ENCODE measurements at places on chromosomes 13 and 19.

DNA sequence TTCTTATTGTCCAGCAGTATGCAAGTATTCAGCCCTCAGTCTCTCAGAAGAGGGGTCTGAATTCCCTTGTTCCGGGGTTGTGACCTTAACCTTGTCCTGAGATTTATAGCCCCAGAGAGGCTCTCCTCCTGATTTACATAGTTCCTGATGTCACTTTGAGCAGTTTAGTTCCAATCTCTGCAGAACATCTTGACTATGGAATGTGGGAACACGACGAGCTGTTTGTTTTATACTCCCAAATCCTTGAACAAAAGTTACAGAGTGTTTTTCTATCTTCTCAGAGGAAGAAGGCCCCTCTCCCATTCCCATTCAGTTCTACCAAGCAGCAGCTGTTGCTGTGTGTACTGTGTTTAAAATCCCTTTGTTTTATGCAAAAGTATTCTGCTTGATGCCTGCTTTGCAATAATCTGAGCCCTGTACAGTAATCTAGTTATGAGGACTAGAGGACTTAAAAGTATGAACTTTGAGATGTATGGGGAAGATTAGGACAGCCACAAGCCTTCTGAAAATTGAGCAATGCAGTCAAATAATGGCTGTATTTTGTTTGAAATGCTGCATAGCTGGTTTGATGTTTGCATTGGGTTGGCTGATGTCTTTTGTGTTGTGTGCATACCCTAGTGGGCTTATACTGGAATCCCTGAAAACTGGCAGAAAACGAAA, 74.7 kb downstream of the KL start:
- DNase-seq, result no peak

DNA sequence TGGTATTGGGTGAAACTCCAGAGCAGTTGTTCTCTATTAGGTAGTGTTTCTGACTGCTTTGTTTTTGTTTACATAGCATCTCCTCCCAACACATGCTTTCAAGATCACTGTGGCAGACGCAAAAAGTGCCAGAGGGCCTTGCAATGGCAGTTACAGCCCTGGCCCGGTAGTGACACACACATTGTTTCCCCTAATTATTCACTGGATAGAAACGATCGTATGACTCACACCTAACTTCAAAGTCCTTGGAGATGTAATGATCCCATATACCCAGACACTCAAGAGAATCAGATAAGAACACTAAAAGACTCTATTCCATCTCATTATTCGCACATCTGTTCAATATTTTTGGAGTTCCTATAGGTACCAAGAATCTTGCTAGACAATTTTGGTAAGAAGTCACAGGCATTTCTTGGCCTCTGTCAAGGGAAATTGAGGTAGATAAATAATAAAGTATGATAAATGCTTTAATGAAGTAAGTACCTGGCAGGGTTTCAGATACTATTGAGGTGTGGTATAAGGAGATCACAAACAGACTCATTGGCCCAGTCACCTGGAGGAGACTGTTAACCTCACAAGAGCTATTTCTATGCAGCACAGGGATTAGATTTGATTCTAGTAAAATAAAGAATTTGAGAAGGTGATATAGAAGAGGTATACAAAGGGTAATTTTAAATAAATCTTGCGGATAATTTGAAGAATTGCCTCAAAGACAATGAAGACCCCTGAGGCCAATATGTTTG, 485.3 kb downstream of the SLITRK6 start:
- no peak for DNase-seq

DNA sequence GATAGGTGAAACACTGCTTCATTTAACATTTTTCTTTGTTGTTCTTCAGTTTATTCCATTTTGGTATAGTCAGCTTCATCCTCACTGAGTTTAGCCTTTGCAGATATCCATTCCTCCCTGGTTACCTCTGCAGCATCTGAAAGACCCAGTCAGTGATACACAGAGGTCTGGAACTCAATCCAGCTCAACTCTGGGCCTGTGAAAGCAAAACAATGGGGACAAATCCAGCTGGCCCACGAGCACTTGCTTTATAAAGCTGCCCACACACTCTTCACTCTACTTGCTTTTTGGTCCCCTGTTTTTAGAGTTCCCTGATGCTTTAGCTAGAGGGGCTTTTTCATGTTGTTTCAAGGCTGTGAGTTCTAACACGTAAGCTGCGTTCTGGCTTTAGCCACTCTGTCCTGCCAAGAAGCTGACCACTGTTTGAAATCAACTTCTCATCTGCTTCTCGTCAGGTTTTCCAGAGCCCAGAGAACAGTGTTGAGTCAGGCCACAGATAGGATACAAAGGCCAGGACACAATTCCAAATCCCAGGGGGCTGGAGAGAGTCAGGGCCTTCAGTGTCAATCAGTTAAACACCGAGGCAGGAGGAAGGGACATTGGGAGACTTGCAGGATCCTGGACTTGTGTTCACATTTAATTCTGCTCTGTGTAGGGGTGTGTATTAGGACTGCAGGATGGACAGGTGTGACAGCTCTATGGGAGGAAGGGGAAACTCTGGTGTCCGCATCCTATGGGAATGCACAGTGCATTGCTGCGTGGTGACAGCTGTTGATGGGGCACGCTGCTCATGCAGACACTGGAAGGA, 83.5 kb upstream of the RNF113B start:
- no peak for DNase-seq

- no peak for DNase-seq
Measured at GRCh38 chr13:25901460-25902376, 150.1 kb downstream of the SHISA2 start.

DNA sequence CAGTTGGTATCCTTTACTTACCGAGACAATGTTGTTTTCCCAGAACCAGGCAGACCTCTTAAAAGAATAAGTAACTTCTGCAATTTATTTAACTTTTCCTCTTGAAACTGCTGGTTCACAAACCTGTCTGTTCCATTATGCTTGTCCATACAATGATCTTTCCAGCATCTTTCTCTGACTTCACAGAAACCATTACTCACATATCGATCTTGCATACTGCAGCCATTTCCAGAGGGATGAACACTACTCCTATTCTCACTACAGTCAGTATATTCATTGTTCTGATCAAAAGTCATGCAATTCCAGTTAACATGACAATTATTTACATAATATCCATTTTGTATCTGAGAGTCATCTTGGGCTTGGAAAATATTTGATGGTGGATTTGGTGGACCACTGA, 2.8 kb downstream of the N4BP2L2 start:
- no peak for DNase-seq

DNA sequence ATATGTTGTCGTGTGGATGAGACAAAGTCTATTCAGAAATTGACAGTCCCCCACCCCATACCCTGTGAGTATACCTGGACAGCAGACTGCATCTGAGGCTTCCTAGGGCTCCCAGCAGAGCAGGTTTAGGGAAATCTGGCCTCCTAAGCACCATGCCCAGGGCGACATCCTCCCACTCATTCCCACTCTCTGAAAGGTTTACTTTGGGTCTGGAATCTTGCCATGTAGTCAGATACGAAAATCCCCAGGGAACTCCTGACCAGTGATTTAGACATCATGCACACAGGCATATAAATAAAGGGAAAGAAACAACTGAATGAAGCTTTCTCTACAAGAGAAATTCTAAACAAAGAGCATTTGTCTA, 717 bp upstream of the NALCN start:
- DNase-seq, result no peak

DNA sequence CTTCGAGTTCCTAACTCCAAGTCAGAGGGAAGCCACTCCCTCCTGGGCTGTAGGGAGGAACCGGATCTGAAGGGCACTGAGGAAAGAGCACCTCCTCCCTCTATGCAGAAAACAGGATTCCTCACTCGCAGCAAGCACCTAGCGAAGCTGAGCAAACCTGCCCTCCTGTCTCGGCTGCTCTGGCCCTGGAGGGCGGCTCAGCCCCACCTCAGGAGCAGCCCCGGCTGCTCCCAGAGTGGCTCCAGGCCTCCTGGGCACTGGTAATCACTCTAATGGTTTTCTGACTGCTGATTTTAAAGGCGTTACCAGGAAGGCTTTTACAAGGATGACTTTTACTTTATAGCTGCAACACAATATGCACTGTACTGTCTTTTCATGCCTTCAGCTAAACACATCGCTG, 312.5 kb downstream of the TEX29 start:
- no peak for DNase-seq

DNA sequence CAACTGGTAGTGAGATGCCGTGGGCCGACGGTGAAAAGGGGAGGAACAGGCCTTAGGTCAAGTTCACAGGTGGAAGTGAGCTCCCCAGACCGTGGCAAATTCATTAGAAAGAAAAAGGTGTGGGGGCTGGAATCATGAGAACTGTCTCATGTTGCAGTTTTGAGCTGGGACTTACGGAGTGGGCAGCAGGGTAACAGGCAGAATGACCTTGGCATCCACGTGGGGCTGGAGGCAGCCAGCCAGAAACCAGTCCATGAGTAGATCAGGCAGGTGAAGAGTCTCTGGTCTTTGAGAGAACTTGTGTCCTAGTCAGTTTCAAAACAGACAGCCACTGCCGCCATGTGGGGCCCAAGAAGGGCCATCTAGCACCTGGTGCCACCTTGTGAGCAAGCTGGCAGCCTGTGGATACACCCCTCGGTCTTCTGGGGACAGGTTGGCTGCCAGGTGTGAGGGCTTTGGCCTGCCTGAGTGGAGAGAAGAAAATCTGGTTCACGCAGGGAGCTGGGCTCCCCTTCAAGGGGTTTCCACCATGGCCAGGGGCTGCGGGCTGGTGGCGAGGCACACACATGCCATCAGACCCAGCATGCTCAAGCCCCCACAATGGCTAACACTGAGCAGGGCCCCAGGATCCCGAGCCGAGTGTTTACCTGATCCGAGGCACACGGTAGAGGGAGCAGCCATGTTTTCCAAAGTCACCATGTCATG, 23.9 kb downstream of the TSSK6 start:
- no peak for DNase-seq

GRCh38 chr13:85533911-85534310, 265.3 kb downstream of the SLITRK6 start:
- no peak for DNase-seq

GRCh38 chr13:98384739-98385138, 192.2 kb downstream of the STK24 start:
- DNase-seq, result no peak

DNA sequence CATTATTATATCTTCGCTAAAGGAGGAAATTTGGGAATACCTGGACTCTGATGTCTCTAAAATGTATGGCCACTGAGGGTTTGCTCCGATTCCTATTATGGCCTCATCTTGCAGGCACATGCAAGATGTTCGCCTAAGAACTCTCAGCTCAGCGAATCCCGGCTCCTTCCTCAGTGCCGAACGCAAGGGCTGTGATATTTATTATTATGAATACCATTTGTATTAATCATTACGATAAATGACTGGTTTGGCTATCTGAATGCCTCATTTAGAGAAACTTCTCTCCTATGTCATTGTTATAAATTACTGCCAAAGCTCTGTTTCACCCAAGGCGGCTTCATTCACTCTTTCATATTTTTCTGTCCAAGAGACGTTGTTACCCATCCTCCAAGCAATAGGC, 369.7 kb upstream of the TSHZ3 start:
- DNase-seq, result no peak

DNA sequence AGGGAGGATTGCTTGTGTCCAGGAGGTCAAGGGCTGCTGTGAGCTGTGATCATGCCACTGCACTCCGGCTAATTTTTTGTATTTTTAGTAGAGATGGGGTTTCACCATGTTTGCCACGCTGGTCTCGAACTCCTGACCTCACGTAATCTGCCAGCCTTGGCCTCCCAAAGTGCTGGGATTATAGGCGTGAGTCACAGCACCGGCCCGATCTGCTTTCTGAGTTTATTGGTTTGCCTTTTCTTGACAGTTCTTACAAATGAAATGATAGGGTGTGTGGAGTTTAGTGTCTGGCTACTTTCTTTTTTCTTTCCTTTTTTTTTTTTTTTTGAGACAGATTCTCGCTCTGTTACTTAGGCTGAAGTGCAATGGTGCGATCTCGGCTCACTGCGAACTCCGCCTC, 848 bp downstream of the C19orf44 start:
- DNase-seq, result no peak

GRCh38 chr19:45202637-45203036, 24.1 kb downstream of the BLOC1S3 start:
- no peak for DNase-seq

DNA sequence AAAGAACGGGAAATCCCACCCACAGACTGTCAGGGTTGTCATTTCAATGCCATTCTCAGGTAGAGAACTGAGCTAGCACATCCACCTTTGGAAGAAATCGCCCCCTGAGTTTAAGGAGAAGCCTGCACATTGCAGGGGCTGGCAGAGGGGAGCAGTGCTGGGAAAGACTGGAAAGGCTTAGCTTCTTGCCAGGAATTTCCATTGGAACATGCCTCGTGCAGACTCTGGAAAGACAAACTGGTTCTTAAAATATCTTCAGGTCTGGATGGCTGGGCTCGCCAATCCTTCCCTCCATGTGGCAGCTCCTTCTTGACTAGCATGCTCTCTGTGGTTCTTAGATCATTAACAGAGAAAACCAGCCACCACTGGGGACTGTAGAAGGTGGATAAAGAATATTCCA, 414.1 kb downstream of the TSHZ3 start:
- peak; percentile 35 for DNase-seq

DNA sequence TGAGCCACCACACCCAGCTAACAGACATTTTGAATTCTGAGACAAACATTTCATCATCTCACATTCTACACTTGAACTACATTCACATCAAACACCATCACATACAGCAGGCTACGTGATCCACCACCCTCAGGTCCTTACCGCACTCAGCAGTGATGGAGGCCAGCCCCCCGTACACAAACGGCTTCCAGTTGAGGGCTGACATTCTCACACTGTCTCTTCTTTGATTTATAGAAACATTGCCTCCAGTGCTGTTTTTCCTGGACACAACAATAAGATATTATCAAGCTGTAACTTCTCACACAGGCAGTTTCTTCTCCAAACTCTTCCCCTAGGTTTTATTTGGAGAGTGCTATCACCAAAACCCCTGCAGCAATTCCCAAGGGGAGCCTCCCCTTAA, 7.0 kb downstream of the SLC25A30 start:
- DNase-seq, result no peak

DNA sequence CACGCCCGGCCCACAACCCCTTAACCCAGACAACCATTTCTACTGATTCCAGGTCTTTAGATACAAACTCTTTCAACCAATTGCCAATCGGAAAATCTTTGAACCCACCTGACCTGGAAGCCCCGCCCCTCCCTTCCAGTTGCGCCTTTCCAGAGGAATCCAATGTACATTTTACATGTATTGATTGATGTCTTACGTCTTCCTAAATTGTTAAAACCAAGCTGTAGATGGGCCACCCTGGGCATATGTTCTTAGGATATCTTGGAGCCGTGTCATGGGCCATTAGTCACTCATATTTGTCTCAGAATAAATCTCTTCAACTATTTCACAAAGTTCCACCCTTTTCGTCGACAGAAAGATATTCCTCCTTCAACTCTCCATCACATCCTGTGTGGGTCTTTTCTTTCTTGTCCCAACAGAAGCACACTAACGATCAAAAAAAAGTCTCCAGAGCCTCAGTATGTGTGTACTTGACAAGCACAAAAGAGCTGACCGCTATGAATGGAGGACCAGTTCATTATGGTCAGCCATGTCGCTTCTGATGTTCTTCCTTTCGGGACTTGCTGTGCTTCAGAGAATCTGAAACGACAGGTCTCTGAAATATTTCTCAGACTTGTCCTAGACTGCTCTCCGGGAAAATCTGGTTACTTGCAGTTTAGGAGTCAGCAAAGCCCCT, 601 bp upstream of the ZNF749 start:
- peak; percentile 26 for DNase-seq

DNA sequence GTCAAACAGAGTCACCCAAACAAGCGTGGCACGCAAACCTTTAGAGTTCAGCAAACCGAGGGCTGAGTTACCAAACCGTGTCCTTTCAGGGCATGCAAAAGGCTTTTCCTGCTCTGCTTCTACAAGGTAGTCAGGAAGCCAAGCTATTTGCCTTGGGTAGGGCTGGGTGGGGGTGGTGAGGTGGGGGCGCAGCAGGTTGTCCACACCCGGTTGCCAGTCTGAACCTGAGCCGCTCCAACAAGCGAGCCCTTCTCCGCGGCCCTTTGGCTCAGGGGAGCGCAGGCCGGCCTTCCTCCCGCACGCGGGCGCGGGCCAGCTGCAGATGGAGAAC, 347 bp upstream of the CLDN10 start:
- DNase-seq, result no peak
